CMK (cell line): ENCODE measurements at places on chromosomes 5 and 9.

DNA sequence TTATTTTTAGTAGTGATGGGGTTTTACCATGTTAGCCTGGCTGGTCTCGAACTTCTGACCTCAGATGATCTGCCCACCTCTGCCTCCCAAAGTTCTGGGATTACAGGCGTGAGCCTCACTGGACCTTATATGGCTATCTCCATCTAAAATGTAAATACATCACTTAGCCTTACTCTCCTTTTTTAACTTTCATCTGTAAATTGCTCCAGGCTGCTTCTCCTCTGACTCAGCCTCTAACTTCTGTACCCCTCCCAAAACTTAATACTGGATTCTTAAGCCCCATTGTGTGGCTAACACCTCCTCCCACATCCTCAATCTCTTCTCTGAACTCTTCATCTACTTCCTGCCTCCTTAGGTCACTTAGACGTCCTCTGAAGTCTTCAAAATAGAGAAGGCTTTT, 4.0 kb downstream of the SNX30 start:
- DNase-seq: no peak

DNA sequence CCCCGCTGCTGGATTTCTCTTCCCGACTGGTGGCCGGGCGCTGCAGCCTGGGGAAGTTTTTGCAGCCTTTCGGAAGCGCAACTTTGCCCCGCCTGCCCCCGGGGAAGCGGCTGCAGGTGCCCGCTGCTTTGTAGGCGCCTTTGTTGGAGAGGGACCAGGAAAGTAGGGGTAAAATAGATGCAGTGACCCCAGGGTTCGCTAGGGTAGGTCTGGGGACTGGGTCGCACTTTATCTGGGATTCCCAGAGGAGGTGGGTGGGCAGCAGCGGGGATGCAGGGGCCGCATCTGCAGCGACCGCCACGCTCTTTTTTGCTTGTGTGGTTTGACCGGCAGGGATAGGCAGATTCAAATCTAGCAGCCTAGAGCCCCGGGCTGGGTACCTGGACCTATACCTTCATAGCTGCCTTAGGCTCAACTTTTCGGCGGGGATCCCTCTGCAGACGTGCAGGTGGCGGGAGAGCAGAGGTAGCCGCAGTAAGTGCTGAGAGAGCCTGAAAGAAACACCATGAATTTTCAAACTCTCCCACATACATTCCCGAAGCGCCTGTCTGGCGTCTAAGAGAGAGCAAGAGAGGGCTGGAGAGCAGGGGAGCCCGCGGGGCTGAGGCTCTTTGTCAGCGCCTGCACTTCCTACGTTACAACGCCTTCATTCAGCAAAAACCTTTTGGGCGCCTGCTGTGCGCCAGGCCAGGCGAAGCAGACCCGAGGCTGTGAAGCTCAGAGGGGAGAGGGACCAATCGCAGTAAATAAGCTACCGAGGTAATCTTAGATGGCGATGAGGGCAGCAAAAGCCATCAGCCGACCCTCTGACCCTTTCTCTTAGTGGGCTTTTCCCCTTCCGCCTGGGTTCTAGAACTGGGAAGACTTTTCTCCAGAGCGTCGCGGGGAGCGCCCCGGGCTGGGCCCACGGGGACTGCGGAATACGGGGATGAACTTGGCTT, 642 bp downstream of the SV2C start:
- no peak for DNase-seq

GRCh38 chr5:55675119-55675518, 37.0 kb downstream of the SLC38A9 start:
- no peak for DNase-seq

GRCh38 chr9:90009447-90009846, 404.6 kb downstream of the GADD45G start:
- DNase-seq: no peak

DNA sequence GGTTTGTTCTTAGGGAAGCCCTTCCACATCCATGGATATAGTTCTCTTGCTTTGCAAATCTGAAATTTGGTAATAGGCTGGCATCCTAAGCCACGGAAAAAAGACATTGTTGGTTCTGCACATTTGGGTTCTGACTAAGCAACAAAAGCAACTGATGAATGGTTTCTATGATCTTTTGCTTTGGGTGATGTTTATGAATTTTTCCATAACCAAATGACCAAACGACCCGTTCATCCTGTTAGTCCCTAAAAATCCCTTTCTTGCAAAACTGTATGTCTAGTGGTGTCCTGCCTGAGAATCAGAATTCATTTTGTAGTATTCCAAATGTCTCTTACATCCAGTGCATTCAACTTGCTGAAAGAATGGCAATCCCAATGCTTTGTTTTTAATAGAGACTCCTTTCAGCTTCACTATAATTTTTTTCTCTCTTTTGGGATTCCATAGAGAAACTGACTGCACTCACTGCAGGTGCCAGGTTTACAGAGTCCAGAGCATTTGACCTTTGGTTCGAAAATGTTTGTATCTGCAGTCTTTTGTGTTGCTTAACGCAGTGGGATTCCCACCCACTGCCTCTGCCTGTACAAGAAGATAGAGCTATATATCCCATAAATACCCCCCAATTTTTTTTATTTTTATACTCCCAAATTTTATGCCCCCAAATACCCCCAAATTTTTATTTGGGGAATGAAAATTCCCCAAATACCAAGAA, 4.7 kb downstream of the SPTAN1 start:
- DNase-seq: no peak

GRCh38 chr5:50968356-50969149, 302.1 kb downstream of the PARP8 start:
- no peak for DNase-seq

- DNase-seq: no peak
Measured at GRCh38 chr9:20043035-20043434, 254.2 kb upstream of the SLC24A2 start.

DNA sequence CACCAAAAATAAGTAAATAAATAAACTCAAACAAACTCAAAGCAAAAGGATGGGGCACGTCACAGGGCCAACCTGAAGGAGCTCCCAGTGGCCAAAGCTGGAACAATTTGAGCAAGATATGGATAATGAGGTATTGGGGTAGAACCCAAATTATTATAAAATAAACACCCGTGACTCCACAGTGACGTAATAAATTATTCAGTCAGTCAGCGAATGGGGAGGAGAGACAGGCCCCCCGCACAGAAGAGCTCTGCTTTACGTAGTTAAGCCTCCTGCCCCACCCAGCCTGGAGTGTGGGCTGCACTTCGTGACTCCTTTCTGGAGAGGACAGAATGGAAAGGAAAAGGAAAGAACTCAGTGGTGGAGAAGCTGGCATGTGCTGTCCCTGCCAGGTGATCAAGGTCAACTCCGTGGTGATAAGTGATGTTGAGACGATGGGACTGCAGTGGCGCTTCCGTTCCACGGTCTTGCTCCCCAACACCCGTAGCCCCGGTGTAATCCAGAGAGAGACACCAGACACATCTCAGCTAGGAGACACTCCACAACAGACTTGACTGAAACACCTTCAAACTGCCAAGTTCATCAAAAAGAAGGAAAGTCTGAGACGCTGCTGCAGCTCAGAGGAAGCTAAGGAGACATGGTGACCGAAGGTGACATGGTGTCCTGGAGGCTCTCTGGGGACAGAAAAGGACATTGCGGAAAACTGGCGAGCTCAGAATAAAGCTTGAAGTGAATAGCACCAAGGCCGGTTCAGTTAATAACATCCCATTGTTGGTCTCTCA, 83.3 kb upstream of the COL5A1 start:
- no peak for DNase-seq

- DNase-seq: no peak
Measured at GRCh38 chr5:135214897-135215616, 181.0 kb upstream of the PITX1 start.

GRCh38 chr5:149288436-149288835, 16.8 kb downstream of the AFAP1L1 start:
- no peak for DNase-seq

GRCh38 chr5:170173647-170174046, 59.1 kb upstream of the C5orf58 start:
- DNase-seq: no peak

DNA sequence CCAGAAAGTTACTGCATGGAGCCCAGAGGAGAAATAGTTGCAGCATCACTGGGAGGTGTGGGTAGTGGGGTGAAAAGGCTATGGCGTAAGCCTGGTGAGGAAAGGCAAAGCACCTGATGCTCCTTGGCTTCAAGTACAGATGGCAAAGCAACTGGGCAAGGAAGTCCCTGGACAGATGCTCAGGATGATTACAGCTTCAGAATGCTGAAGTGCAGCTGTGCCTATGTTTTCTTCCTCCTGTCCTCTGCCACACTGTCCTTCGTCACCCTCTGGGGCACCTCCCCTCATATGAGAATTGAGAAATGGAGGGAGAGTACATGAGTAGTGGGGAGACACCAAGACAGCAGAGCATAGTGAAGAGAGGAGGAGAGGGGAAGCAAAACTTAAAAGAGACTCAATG, 328.0 kb downstream of the PDE4D start:
- DNase-seq: no peak

GRCh38 chr5:60822285-60822556, 21.8 kb downstream of the ELOVL7 start:
- no peak for DNase-seq

GRCh38 chr9:130624154-130624553, 40.2 kb upstream of the PRDM12 start:
- no peak for DNase-seq

GRCh38 chr5:60259730-60260129, 366.2 kb upstream of the PDE4D start:
- no peak for DNase-seq
